SIG-M5 (cell line): ENCODE measurements at places on chromosomes 5 and 9.

DNA sequence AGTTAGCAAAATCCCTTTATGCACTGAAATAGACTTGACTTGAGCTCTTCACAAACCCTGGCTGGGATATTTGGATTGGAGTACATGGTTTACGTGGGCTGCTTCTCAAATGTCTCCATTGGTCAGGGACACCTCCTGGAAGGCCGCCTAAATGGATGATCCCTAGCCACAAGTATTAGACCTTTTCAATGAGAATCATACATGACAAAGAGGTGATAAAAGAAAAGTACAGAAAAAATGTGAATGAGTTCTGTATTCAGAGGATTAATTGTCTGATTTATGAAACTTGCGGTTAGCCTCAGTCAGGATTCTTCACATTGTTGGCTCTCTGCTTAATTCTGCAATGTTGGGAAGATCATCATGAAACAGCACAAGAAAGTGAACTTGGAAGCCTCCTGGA lies 752.8 kb upstream of the ADAMTS16 start:
- DNase-seq: no peak

DNA sequence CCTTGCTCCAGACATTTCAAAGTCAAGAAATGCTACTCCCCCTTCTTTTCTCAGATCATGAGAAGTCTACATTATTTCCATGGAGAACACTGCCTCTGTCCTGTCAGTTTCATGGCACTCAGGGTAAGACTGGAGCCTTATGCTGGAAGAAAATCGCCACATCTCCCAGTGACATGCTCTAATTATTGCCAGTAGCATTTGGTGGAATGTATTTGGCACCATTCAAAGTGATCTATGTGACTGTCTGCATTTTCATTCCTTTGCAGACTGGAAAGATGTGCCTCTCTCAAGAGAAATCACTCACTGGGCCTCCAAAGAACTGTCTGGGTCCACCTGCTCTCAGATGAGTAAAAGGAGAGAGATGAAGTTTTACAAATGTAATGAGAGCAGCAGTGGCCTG lies 840 bp upstream of the PLCXD3 start:
- DNase-seq: no peak

DNA sequence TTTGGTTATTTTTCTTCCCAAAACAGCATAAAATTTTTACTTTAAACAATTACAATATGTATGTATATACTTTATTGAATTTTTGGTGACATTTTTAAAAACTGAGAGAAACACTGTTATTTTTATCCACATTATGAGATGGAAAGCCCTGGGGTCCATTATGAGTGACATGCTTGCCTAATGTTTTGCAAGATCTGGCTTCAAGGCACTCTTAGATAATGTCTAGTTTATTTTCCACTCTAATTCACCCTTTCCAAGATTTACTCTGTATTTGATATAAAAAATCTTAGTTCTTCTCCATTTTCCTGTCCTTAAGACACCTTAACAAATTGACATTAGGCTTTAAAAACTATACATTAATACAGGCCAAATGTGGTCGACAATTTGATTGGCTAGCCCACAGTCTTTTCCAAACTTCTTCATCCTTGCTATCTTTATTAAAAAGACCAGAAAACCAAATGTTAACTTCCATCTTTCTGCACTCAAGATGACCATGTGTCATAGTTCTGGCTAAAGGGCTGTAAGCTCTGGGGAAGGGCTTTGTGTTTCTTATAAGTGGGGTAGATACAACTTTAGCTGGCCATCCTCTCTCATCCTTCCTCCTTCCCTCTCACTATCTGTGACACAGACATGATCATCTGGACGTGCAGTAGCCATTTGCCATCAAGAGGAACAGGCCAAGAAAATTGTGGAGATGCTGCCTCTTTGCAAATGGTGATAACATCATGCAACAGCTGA lies 561.1 kb downstream of the PDE4D start:
- DNase-seq: no peak

DNA sequence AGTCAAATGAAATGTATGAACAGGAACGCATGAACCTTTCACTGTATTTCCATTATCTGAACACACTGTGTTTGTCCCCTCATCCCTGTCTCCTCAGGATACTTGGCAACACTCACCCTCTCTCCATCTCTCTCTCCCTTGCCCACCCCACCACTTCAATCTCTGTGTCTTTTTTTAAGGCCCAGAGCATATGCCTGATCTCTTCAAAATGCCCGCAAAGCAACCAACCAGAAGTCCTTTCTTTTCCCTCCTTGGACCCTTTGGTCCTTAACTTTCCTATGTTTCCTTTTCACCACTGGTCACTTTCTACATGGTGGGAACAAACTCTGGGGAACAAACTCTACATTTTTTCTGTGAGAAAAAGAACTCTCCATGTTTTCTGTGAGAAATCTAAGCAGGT lies 3.2 kb upstream of the IRF1 start:
- no peak for DNase-seq

- no peak for DNase-seq
Measured at GRCh38 chr9:112581469-112582176, 95.0 kb downstream of the KIAA1958 start.

GRCh38 chr9:91930475-91930874 lies 19.6 kb downstream of the ROR2 start:
- DNase-seq: no peak

DNA sequence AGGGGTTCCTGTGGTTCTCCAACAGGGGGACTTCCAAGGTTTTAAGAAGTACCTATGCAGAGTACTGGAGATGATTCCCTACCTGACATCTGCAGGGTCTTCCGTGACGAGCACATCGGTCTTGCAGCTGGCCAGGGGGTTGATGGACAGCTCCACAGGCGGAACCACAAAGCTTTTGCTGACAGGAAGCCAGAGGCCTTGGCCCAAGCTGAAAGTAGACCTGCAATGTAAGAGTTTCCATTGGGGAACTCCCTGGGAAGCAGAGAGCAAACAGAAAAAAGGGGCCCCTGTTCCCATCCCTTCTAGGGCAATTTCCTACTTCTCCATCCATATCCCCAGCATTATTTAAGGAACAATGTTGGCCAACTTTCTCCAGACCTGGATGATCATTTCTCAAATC lies 288.0 kb downstream of the TRIM32 start:
- DNase-seq: no peak

- DNase-seq: no peak
Measured at GRCh38 chr9:78899006-78899405, 602.1 kb downstream of the PSAT1 start.

DNA sequence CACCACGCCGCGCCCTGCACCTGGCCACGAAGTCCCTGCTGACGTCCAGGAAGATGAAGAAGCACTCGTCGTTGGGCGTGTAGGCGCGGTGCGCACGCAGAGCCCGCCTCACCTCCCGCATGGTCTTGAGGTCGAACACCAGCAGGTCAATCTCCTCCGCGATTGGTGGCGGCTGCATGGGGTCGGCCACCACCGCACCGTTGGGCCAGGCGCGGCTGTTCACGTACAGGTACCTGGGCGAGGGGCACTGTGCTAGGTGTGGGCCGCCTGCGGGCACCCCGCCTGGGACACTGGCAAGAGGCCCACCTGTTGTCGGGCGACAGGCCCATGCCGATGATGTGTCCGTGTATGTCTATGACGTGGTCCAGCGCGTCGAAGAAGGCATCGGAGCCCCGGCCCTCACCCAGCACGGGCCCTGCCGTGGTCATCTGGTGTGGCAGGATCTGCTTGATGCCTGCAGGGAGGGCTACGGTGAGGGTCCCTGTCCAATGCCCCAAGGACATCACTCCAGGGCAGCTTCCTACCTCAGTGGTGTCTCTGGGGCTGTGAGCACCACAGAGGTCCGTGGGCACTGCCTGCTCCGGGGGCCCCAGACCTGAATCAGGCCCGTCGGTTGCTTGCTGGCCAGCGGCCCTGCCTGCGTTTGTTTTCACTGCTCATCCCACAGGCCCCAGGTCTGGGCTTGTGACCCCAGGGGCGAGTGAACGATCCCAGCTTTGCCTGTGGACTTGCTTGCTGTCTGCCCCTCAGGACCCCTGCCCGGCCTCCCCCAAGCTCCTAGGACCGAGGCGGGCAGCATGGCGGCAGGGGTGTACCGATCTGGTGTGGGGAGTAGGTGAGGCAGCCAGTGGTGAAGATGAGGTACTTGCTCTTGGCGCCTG lies 3.1 kb downstream of the FBXW5 start:
- no peak for DNase-seq

GRCh38 chr5:95924720-95925377 lies 36.8 kb downstream of the ELL2 start:
- peak; percentile 56 for DNase-seq

GRCh38 chr9:69472101-69472620 lies 147.1 kb downstream of the ENTREP1 start:
- no peak for DNase-seq

GRCh38 chr5:130295235-130295634 lies 391.0 kb downstream of the CHSY3 start:
- no peak for DNase-seq

GRCh38 chr9:20619487-20620200 lies 2.7 kb downstream of the MLLT3 start:
- no peak for DNase-seq

- DNase-seq: no peak
Measured at GRCh38 chr5:148911386-148911785, 85.0 kb downstream of the ADRB2 start.

- DNase-seq: no peak
Measured at GRCh38 chr5:16245956-16246355, 66.4 kb upstream of the MARCHF11 start.

GRCh38 chr5:7850395-7851239 lies at the start of gene CFAP90:
Gene CFAP90 (minus strand): TSS chr5:7851133. CDS start chr5:7851021, 112 bp downstream.
- no peak for DNase-seq

GRCh38 chr5:82723168-82723567 lies 354.0 kb downstream of the TMEM167A start:
- no peak for DNase-seq

GRCh38 chr9:80382211-80382891 lies 810.6 kb downstream of the TLE4 start:
- DNase-seq: no peak

DNA sequence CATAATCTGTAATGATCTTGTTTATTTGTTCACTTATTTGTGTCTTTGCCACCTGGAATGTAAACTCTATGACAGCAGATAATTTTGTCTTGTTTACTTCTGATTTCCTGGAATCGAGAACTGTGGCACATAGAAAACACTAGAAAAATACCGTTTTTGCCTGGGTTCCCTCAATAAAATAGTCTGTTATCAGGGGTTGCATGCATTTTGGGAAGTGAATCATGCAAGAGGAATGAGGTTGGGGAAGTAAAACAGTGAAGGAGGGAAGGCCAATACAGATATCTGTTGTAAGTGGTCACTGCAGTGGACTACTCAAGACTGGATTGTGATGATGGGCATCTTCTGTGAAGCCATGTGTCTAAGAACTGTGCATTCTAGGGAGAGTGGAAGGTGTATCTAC lies 45.2 kb upstream of the IL6ST start:
- no peak for DNase-seq

DNA sequence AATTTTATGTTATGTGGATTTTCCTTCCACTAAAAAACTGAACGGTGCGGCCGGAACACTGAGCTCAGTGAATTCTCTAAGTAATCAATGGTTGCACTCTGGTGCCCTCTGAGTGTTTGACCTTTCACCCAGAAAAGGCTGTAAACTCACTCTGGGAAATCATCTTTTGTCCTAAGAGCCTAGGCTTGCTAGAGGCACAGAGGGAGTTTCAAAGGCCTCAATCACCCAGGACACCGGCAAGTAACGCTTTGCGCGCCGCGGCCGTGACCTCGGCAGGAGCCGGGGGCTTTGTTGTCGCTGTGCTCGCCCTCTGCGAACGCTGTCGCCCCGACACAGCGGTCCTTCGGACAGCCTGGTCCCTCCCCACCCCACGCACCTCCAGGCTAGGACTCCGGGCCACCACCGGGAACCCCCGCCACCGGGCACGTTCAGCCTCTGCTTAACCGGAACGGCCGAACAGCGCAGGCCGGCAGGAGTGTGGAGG lies 703 bp downstream of the ISCA1 start:
- no peak for DNase-seq

DNA sequence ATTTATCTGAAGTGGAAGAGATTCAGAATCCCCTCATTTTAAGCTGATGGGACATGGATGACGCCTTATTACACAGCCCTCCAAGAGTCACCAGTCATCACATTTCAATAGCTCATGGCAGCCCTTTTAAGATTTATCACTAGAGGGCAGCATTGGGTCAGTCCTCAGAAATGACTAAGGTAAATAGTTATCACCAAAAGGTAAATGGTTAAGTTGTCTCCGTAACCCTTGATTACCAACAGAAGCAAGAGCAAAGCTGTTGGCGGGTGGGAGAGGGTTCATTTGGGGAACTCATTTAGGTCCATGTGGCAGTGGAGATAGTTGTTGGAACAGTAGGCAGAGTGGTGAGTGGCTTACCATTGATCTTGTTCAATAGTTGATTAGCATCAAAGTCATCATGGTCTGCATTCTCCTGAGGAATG lies 12.0 kb upstream of the C9 start:
- peak; percentile 14 for DNase-seq

DNA sequence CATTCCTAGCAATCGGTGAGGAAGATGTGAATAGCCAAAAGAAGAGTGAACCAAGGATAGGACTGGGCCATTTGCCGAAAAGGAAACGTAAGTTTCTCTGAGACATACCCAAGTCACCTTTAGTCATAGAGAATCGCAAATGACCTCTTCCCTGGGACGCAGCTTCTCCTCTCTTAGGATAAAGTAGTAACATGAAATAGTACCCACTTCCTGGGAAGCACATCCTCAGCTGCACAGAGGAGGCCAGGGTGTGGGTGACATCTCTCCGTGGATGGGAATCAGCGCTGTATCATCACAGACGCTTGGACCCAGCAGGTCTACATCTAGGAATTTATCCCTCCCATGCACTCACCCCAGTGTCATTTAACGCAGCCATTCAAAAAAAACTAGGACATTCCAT lies 120.9 kb upstream of the PHYKPL start:
- DNase-seq: no peak

DNA sequence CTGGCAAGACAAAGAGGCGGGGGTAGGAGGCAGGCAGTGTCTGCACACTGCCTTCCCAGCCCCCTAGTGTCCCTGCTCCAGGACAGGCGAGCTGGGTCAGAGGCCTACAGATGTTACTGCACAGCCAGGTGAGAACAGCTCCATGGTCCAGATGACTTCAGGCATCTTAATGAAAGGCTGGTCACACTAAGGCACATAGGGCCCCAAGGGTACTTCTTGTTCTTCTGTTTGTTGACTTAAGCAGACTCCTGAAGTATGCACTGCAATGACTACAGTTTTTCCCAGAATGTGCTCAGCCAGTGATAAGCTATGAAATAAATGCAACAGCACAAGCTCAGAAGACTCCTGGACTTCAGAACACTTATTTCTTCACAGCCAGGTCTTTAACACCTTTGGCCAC lies 27.4 kb downstream of the ATPSCKMT start:
- no peak for DNase-seq
